Stimulated activated CD8-positive, alpha-beta memory T cell treated with anti-CD3 and anti-CD28 coated beads, Interleukin-15, amount 100 ng/mL, for 24 hours (primary cell): ENCODE measurements at places on chromosomes 5 and 9.

- DNase-seq, result no peak
These were observed 29.4 kb downstream of the CHD1 start for GRCh38 chr5:98899456-98899855.

GRCh38 chr9:88748566-88749261, 213.7 kb downstream of the NXNL2 start:
- no peak for DNase-seq

DNA sequence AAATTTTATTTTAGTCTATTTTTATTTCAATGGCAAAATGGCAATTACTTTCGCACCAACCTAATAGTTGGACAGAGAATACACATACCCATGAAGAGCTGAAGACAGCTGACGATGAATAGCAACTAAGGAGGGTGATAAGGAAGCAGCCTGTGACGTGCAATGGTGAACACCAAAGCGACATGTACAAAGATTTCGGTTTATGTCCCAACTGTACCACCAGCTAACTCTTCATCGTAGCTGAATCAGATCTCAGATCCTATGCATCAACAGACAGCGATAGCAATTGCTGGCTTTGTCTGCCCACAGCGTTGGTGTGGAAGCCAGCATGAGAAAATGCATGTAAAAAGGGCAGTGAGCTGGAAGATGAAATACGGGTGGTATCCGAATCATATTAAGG, 130.6 kb upstream of the ANKH start:
- DNase-seq, result no peak

- no peak for DNase-seq
These were observed 335.0 kb downstream of the ARRDC3 start for GRCh38 chr5:91048073-91048472.

DNA sequence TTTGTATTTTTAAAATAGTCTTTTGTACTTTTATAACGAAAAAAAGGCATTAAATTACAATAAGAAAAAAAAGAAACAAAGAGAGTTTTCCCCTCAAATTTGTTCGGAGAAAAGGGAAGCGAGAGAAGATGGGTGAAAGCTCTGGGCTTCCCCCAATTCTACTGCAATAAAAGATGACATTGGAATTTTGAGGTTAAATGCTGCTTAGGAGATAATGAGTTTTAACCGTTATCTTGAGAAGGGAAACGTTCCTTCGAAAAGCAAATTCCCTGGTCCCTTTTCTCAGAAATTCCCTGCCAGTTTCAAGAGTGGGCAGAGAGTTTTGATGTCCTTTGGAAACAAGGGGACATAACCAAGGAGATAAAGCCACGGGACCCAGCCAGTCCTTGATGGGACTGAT, 18.4 kb upstream of the ERGIC1 start:
- DNase-seq, result no peak

- DNase-seq, result no peak
These were observed 566.4 kb downstream of the RAB3C start for GRCh38 chr5:59149271-59149670.

DNA sequence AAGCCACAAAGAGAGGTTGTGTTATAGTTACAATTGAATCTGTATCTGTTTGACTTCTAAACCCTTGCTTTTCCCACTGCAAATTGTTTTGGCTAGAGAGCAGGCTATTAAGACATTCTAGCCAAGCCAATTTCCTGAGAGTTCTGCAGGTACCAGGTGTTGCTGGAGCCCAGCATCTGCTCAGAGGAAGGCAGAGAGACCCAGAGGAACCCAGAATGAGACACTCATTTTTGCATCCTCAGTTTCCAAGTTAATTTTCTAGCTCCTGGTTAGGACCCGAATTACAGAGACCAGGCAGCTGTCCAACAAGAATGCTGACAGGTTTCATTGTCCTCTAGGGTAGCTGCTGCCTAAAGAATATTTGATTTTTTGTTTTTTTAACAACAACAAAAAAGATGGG, 266.2 kb downstream of the TRIM32 start:
- no peak for DNase-seq

- DNase-seq, result no peak
These were observed 62.3 kb downstream of the MAST4 start for GRCh38 chr5:66658516-66658915.

DNA sequence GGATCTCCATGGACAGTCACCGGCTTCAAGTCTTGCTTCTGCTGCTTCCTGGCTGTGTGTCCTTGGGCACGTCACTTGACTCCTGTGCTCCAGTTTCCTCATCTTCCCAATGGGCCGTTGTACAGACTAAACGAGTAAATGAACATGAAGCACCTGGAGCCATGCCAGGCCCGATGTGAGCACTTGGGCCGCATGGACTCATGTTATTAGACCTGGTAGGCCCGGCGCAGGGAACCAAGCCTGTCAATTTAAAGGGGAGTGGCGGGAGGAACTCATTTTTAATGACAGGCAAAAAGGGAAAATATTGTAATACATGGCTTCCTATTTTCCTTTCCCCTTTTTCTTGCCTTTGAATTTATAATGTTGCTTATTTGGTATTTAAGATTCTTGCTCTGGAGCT, 47.5 kb downstream of the TENT4A start:
- DNase-seq, result no peak

DNA sequence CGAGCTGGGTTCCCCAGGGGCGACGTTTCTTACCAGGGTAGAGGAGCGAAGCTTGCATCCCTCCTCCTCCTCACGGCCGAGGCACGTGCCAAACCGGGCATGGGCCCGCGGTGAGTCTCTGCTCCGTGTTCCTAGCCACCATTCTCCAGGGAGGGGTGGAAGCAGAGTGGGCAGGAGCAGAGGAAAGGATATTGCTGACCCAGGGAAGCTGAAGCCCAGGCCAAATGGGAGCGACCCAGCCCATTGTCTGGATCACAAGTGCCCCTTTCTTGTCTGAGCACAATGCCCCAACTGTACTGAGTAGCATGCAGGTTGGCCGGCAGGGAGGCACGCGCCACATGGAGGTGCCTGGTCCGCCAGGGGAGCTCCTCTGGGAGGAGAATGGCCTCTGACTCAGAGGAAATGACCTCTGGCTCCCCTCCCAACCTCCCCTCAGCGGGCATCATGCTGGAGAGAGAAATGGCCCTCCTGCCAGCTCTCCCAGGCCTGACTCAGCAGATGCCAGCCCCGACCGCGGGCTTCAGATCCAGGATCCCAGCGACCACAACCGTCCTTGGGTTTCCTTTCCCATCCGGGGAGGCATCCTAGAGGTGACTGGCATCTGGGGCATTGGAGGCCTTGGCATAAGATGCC, 1.1 kb downstream of the PRR7 start:
- no peak for DNase-seq

DNA sequence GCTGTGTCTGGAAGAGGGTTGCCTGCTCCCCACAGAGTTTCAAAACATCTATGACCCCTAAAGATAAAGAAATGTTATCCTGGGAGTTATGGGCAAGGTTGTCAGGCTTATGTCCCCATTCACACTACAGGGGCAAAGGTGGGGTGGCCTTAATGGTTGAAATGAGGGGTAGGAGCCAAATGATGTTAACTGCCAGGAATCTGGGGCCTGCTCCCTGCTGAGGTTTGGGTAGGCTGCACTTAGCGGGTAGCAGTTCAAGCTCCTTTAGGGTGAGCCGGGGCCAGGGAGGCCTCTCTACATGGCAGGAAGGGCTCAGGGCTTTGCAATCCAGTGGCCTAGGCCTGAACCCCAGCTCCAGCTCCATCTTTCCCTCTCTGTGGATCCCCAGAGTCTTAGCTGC, 3.0 kb downstream of the FGF18 start:
- DNase-seq, result no peak

- DNase-seq, result no peak
These were observed 3.0 kb downstream of the N4BP3 start for GRCh38 chr5:178116143-178116885.

DNA sequence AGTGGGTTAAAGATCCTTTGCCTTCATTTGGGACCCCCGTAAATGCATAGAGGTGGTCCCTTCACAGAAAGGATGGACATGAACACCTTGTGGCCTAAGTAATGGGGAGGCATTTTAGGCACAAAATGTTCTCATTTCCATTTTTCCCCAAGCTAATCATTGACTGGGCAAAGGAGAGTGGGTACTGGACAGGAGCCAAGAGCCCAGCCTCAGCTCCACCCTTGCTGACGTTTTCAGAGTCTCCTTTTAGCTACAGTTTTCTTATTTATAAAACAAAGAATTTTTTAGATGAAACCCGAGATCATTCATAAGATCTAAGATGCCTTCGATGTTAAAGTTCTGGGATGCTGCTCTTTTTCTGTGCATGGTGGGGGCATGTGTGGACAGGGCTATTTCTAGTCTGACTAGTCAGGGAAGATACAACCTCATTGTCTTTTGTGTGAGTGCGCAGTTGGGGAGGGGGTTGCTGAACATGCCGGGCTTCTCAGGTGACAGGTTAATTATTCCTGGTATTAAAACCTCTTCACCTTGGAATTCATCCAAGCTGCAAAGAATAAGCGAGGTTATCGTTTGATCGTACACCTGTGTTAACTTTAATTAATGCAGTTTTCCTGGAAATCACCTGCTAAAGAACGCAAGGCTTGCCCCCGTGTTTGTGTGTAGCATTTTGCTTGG, 48.4 kb downstream of the ADAMTS16 start:
- DNase-seq, result no peak

DNA sequence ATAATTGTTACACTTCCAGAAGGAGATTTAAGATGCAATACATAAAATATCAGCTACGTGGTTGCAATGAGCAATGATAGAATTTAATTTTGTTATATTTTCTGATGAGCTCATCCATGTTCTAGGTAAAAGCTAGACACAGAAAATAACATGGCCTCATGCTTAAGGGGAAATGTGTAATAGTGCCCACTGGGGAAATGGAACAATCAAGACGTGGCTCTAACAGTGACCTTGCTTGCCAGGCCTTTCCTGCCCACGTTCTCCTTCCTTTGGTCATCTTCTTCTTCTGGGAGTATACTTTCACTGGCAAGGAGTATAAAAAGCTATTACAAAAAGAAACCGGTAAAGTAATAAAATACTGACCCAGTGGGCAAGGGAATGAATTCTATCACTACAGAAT, 116.2 kb upstream of the TMEM161B start:
- DNase-seq, result no peak

GRCh38 chr5:178473854-178474253, 116.3 kb downstream of the COL23A1 start:
- DNase-seq, result no peak

GRCh38 chr9:109903515-109904138, 123.6 kb downstream of the PALM2AKAP2 start:
- DNase-seq, result no peak

DNA sequence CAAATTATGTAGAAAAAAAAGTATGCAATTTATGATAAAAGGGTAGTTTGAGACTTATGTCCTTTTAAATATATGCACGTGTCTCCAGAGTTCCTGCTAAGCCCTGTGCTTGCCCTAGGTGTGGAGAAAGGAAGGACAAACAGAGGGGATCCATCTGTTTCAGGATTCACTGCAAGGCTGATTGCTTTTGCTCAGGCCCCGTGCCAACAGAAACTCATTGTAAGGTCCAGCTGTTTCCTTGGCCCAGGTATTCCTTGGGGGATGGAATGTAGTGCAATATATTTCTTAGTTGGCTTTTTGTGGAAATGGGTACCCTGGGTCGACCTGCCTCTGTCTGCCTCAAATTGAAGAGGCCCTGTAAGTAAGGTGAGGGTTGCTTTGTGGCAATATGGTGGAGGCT, 268.6 kb upstream of the CLINT1 start:
- no peak for DNase-seq

DNA sequence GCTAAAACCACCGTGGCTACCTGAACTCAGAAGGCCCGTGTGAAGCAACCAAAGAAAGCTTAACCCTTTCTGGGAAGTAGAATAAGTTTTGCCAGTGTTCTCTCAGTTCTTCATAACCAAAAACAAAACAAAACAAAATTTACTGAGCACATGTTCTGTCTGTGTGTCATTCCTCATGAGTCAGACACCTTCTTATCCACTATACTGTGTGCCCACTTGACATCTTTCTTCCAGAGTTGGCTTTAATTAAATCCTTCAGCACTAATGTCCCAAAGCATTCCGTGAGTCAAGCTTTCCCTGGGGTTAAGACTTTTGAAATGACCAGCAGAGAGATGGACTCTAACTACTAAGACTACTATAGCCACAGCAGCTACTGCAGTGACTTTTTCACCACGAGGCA, 61.3 kb downstream of the GLIS3 start:
- no peak for DNase-seq

- DNase-seq, result no peak
These were observed 11.6 kb downstream of the CEL start for GRCh38 chr9:133073086-133074014.

GRCh38 chr5:13249854-13250253, 694.6 kb downstream of the DNAH5 start:
- DNase-seq, result no peak

GRCh38 chr9:14985419-14985818, 75.2 kb upstream of the FREM1 start:
- no peak for DNase-seq

DNA sequence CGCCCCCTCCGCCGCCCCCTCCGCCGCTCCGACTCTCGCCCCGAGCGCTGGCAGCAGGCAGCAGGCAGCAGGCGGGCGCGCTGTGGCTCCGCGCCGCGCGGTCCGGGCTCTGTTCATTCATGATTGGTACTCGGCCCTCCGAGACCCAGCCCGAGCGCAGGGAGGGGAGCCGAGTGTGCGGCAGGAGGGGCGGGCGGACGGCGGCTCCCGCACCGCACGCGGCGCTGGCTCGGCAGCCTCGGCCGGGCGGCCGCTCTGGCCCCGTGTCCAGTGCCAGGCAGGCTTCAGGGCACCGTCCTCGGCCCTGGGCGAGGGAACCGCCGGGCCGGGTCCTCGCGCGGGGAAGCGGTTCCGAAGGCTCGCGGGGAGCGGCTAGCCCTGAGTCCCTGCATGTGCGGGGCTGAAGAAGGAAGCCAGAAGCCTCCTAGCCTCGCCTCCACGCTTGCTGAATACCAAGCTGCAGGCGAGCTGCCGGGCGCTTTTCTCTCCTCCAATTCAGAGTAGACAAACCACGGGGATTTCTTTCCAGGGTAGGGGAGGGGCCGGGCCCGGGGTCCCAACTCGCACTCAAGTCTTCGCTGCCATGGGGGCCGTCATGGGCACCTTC, at the start of gene KCNIP1:
Gene KCNIP1, plus strand, starts transcription at position 31 of the 607 bp plus-strand sequence.
- no peak for DNase-seq

GRCh38 chr9:112065806-112066606, 109.1 kb downstream of the SUSD1 start:
- DNase-seq, result no peak

DNA sequence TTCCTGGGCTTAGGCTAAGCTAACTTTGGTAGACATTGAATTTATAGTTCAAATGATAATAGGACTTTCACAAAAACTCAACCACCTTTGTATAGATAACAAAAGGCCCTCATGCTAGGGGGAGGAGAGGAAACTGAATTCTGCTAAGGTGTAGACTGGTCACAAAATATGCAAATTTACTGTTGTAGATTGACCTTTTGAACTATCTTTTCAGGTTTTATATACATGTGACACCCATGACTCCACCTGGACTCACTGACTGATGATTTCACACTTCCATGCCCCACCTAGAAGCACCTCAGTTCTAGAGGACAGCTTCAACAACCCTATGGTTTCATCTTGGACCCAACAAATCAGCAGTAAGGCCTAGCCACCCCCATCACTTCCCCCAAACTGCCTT, 165.7 kb downstream of the CEMIP2 start:
- DNase-seq, result no peak

DNA sequence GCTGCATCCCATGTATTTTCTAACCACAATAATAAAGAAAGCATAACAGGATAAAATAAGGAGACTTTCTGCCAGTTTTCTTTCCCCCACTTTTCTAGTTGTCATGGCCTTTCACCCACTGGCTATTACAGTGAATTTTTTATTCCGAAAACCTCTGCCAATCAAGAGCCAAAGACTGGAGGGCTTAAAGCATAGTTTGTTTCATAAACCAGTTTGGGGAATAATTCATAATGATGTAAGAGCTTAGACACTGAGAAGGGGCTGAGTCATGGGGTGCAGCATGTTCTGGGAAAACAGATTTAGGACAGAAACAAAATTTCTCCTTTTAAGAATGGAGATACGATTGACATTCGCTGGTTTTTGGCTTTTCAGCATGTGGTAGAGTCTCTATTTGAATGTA, 4.4 kb upstream of the GLIPR2 start:
- DNase-seq, result no peak
